ENCODE measurements at places on chromosomes 7 and 10. TPM values are rescaled to one million over a fixed set of nuclear protein-coding genes. Genes with fewer than 3 reads are reported as not detected.

DNA sequence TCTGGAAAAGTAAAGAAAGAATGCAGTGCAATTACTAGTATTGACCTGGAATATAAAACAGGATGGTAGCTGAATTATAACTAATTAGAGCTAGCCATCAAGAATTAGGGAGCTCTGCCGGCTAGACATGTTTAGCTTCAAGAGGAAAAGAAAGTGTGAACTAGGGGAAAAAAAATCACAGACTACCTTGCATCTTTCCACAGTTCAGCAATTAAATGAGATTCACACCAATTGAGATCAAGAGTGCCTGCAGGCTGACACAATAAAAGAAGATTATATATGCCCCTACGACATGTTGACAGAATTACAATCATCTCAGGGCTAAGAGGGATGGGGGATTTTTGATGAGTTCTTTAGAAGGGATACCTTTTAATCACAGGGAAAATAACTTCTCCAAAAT is 303.3 kb upstream of the CELF2 start:
- DNase-seq = no peak

GRCh38 chr7:37323966-37324365 is 124.7 kb downstream of the ELMO1 start:
- no peak for DNase-seq

The PPP1R17 gene
- total RNA-seq = not detected

- no peak for DNase-seq
Observed at GRCh38 chr7:27739301-27739908, 557 bp upstream of the TAX1BP1 start.

DNA sequence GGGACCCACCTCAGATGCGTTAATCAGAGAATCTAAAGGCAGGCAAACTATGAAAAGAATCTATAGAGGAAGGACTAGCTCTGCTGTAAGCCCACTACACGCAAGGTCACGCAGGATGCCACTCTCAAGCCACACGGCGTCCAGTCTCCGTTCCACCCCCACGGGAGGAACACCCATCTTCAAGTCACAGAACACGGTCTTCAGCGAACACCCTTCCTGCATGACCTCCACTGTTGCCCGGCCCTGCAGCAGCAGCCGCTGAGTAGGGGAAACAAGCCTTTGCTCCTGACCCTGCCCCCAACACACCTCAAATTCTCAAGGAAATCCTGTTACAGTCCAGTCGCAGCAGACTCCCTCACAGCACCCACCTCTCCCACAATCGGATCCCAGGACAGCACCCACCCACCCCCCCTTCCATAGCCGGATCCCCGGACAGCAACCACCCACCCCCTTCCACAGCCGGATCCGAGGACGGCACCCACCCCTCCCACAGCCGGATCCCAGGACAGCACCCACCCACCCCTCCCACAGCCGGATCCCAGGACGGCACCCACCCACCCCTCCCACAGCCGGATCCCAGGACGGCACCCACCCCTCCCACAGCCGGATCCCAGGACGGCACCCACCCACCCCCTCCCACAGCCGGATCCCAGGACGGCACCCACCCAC is 133.7 kb downstream of the DIP2C start:
- DNase-seq = no peak

DNA sequence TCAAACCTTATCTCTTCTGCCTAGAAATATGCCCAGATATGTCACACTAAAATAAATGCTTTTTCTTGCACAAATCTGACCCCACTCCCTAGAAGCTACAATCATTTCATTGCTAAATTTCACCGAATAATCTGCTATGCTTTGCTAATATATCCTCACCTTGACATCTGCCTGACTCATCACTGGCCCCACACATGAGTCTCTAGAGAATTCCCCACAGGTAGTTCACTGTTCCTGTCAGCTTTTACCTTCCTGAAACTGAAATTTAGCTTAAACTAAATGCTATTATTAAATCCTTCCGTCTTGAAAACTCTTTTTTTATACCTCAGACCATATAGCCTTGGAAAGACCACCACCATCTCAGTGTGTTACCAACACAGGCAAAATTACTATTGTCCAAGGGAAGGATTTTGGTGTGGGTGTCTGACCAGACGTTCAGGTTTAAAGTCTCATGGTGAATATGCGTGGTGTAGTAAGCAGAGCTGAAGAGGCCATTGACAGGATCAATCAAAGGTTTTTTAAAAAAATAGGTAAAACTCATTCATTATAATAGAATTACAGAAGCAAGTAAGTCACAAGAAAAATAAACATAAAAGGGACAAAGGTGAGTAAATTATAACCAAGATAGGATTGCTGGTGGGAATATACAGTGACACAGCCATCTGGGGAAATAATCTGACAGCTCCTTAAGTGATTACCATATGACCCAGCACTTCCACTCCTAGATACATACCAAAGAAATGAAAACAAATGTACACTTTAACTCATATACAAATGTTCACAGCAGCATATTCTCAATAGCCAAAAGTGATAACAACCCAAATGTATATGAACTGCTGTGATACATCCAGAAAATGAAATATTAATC is 173.5 kb downstream of the KMT2E start:
- DNase-seq = no peak

DNA sequence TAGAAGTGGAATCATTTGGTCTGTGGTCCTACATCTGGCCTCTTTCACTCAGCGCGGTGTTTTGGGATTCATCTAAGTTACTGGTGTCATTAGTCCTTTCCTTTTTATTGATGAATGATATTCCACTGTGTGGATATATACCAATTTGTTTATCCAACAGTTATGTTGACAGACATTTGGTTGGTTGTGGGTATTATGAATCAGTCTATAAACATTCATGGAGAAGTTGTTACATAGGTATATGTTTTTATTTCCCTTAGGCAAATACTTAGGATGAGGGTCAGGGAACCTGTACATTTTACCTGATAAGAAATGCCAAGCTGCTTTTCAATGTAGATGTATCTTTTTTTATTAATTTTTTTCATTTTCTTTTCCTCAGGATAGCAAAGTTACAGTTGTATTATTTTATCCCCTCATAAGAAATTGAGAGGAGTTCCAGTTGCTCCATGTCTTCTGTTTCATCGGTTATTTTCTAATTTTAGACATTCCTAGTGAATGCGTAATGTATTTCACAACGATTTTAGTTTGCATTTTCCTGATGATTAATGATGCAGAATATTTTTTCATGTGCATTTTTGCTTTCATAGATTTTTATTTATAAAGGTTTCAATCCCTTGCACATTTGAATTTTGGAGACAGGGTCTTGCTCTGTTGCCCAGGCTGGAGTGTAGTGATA is 203.8 kb upstream of the SH2B2 start:
- DNase-seq = no peak

GRCh38 chr7:103154042-103154441 is 5.1 kb upstream of the NAPEPLD start:
- DNase-seq = no peak
